ENCODE measurements at places on chromosomes 5 and 9.

DNA sequence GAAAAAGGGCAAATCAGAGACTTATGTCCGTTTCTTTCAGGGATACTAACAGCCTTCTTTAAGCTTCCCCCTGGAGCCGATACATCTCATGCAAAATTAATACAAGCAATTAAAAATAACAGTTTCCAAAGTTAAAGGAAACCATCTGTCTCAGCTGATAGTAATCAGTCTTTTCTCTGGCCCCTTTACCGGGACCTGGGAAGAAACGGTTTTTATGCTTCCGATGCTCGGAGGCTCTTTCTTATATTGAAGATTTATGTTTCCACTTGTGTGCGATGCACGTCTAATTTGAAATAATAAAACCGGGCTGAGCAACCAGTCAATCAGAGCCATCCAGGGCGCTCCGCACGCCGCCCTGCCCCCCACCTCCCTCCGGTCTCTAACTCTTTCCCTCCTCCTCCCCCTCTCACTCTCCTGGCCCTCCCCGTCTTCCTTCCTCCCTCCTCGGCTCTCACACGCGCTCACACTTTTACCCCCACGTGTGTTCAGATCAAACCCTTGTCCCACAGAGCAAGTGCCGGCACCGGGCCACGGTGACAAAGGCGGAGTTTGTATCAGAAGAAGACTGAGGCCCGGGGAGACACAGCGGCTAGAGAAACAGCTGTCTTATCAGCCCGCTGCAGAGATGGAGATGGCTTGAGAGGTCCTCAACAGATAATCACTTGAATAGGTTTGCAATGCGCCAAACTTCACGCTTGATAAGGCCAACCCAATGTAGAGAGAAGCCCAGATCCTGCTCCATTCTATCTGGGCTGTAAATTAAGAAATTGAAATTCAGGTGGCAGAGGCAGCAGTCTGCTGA, 5.1 kb upstream of the ELAVL2 start:
- DNase-seq: no peak

GRCh38 chr5:126754609-126755008, 22.3 kb upstream of the LMNB1 start:
- DNase-seq: no peak

GRCh38 chr5:130616161-130616560, 548.9 kb downstream of the HINT1 start:
- no peak for DNase-seq

DNA sequence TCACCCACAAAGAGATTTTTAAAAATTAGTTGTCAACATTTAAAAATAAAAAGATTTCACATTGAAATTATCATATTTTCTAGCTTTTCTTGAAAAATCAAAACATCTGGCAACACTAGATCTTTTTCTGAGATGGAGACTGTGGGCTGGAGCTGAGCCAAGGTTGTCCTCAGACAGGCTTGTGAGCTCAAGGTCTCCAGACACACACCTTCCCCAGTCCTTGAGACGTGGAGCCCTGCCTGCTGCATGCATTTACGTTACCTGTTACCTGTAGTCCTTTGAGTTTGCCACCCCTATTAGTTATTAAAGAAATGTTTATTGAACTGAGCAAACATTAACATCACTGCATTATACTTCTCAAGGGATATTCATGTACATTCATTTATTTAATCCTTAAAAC, 87.5 kb upstream of the TLE1 start:
- peak; percentile 36 for DNase-seq

GRCh38 chr5:67165526-67166459, 30.8 kb downstream of the CD180 start:
- DNase-seq: no peak

Measured in NCI-H510A treated with DMSO at 0.1 percent for 48 hours (cell line).